Stimulated activated CD8-positive, alpha-beta memory T cell treated with anti-CD3 and anti-CD28 coated beads, Interleukin-4, amount 100 ng/mL, for 1 hour (primary cell): ENCODE measurements at places on chromosomes 2 and 18.

- DNase-seq, result no peak
These were observed 226.3 kb downstream of the CDCA7 start for GRCh38 chr2:173580956-173581355.

- DNase-seq, result no peak
These were observed 195.1 kb downstream of the TMEM247 start for GRCh38 chr2:46674488-46674887.

GRCh38 chr18:62744076-62744968 lies 29.0 kb downstream of the PHLPP1 start:
- DNase-seq, result no peak

DNA sequence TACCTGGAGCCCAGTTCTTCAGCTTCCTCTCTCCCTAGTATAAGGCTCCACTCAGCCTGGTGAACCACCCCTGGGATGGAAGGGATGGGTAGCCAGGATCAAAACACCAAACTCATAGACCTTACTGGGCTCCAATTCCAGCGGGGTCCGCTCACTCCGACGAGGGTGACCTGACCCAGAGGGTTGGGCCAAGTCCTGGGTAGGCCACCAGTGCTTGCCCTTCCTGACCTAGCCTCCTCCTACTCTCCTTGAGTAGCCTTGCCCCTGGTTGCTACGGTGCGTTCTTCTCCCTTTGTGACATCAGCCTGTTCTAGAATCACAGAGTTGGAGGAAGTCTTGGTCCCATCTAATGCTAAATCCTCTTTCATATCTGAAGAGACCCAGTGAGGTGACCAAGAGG lies 537 bp upstream of the STAT4 start:
- DNase-seq, result no peak
